ENCODE measurements at places on chromosomes 11 and 22.

DNA sequence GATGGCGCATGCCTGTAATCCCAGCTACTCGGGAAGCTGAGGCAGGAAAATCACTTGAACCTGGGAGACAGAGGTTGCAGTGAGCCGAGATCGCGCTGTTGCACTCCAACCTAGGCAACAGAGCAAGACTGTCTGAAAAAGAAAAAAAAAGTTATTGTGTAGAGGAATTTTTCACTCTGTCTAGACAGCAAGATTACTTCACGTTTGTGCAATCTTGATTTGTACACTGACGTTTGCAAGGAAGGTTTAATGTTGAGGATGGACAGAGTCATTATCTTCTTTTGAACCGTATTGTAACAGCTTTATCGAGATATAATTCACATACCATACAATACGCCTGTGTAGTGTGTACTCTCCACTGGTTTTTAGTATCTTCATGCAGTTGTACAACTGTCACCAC, 3.7 kb downstream of the CTTN start:
- no peak overlapping the region for H3K4me3 ChIP-seq
- H3K4me1 ChIP-seq = peaks cover 83% of the 10 kb centered on the region
- no peak for DNase-seq
- no peaks in the 10 kb centered on the region for H3K27me3 ChIP-seq
- H3K36me3 ChIP-seq = no peaks in the 10 kb centered on the region

- H3K27me3 ChIP-seq = no peaks in the 10 kb centered on the region
- H3K4me3 ChIP-seq = no peak overlapping the region
- H3K36me3 ChIP-seq = no peaks in the 10 kb centered on the region
- peaks cover 5% of the 10 kb centered on the region for H3K4me1 ChIP-seq
- no peak for DNase-seq
These were observed 23.7 kb downstream of the SCN4B start for GRCh38 chr11:118128721-118129470.

- peak overlapping the region; percentile 64 for H3K4me3 ChIP-seq
- H3K4me1 ChIP-seq = peaks cover 12% of the 10 kb centered on the region
- H3K27me3 ChIP-seq = no peaks in the 10 kb centered on the region
- H3K36me3 ChIP-seq = peaks cover 5% of the 10 kb centered on the region
These were observed 454 bp downstream of the TMEM218 start for GRCh38 chr11:125111001-125111342.

DNA sequence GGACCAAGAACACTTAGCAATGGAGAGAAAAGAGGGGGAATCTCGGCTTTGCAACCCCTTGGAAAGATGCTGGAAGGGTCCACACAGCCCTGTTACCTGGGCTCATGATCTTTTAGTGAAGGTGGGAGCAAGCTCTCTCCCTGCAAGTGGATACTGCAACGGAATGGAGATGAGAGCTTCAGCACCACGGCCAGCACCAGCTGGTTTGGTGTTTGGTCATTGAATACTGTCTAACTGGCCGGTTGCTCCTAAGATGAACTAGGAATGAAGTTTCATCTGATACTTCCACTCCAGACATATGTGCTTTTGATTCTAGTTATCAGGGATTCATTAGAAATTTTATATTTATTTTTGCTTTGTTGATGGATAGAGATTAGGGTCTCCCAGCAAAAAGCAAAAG, 16.3 kb downstream of the HTR3A start:
- H3K4me3 ChIP-seq = no peak overlapping the region
- no peaks in the 10 kb centered on the region for H3K4me1 ChIP-seq
- peaks cover 25% of the 10 kb centered on the region for H3K27me3 ChIP-seq
- DNase-seq = peak; percentile 17
- H3K27ac ChIP-seq = no peak overlapping the region

- no peak overlapping the region for H3K27ac ChIP-seq
- H3K36me3 ChIP-seq = no peaks in the 10 kb centered on the region
- H3K4me1 ChIP-seq = peaks cover 6% of the 10 kb centered on the region
- H3K27me3 ChIP-seq = peaks cover 8% of the 10 kb centered on the region
- H3K4me3 ChIP-seq = no peak overlapping the region
These were observed 468.2 kb downstream of the MIAT start for GRCh38 chr22:27125539-27125938.

DNA sequence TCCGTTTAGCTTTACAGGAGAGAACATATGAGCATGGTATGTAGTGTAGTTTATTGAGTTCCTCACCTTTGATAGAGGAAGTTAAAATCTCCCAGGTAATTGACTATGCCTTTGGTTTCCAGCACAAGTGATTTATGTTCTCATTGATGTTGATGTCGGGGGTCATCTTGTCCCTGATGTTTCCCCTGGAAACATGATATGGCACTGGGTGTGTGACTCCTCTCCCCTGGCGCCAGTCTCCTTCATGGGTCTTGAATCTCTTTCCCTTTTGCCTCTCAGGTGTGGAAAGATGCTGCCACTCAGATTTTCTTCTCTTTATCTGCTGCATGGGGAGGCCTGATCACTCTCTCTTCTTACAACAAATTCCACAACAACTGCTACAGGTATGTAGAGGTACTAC, 28.3 kb downstream of the SLC6A5 start:
- H3K27ac ChIP-seq = no peak overlapping the region
- DNase-seq = no peak
- no peaks in the 10 kb centered on the region for H3K36me3 ChIP-seq
- no peak overlapping the region for H3K4me3 ChIP-seq
- no peaks in the 10 kb centered on the region for H3K27me3 ChIP-seq

All from heart right ventricle (tissue), 16 donors.